ENCODE measurements at places on chromosomes 5 and 9.
A peak's percentile ranks its signal among the peaks of the same experiment; 100 is the strongest.

GRCh38 chr5:151662805-151663204 lies 23.9 kb downstream of the SPARC start:
- DNase-seq: no peak

DNA sequence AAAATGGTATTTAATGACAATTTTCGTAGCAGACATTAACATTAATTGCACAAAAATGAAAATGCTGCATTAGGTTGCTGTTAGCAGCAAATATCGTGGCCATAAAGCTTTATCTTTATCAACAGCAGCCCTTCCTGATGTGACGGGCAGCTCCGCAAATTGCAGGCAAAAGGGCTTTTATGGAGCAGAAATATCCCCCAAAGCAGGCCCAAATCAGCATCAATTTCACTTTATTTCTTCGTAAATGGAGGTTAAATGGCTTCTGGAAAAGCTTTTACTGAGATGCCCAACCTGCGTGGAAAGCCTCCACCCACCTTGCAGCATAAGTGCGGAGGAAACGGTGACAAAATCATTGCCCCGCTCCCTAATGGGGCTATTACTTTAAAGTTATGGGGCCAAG lies 77.9 kb upstream of the BARHL1 start:
- DNase-seq: no peak

GRCh38 chr9:109590966-109591365 lies 92.9 kb upstream of the PTPN3 start:
- no peak for DNase-seq

- DNase-seq: no peak
These were observed 45.5 kb downstream of the DAB2IP start for GRCh38 chr9:121696930-121697329.

- DNase-seq: no peak
These were observed 68.1 kb downstream of the UBE2R2 start for GRCh38 chr9:33884856-33885701.

GRCh38 chr5:31854181-31855133 lies 215.5 kb downstream of the PDZD2 start:
- peak; percentile 73 for DNase-seq

GRCh38 chr5:2009986-2010914 lies 127.5 kb upstream of the IRX4 start:
- DNase-seq: no peak

- DNase-seq: no peak
These were observed 43.0 kb upstream of the NOTCH1 start for GRCh38 chr9:136588663-136589464.
